GM04504 (cell line): ENCODE measurements at places on chromosomes 11 and 22.

GRCh38 chr22:19124377-19124776, 2.2 kb upstream of the DGCR2 start:
- no peak for DNase-seq

DNA sequence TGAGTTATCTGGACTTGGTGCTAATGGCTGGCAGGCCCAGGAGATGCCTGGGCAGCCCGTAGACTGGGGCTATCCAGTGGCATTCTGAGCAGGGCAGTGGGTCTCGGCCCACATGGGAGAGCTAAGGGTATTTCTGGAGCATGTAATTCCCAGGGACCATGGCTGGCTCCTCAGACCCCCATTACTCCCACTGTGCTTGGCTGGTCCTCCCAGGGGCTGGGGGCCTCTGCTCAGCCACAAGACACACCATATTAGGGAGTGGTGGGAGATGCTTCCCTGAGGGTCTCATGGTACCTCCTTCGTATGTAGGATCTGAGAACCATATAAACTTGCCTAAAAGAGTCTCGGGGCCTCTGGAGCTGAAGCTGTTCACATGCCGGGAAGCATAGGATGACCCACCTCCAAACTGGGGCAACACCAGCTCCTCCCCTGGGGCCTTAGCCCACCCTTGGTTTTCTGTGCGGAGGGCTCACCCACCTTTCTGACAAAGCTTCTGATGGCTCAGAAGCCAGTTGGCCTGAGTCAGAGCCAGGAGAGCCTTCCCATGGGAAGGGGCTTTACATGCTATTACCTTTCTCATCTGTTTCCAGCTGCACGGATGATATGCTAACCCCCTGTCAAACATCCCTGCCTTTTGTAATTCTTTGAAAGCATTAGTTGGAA, 9.5 kb upstream of the FTH1 start:
- DNase-seq, result no peak

- no peak for DNase-seq
These were observed 19.8 kb downstream of the LRP4 start for GRCh38 chr11:46898396-46899095.

GRCh38 chr11:102407901-102408300, 44.7 kb downstream of the TMEM123 start:
- DNase-seq, result no peak

DNA sequence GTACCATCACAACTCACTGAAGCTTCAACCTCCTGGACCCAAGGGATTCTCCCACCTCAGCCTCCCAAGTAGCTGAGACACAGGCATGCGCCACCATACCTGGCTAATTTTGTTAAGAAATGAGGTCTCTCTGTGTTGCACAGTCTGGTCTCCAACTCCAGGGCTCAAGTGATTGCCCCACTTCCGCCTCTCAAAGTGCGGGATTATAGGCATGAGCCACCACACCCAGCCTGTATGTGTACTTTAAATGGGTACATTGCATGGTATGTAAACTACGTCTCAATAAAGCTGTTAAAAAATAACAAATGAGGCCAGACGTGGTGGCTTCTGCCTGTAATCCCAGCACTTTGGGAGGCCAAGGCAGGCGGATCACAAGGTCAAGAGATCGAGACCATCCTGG, 36.2 kb upstream of the DDX6 start:
- no peak for DNase-seq

DNA sequence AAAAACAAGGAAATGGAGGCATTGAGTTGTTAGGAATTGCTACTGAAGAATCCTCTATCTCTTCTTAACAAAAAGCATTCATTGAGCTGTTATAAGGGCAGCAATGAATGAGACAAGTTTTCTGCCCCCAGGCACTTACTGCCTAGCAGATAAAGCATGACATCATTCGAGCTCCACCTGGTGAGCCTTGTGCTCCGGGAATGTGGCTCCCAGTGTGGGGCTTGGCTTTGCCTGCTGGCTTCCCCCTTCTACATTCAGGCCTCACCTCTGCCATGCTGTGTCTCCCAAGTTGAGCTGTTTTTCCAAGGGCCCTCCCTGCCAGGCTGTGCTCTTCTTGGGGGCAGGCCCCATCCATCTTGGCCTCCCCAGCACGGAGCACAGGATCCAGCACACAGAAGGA, 56.9 kb upstream of the EIF3D start:
- DNase-seq, result no peak

GRCh38 chr11:17528906-17529843, 15.0 kb downstream of the USH1C start:
- DNase-seq, result no peak

DNA sequence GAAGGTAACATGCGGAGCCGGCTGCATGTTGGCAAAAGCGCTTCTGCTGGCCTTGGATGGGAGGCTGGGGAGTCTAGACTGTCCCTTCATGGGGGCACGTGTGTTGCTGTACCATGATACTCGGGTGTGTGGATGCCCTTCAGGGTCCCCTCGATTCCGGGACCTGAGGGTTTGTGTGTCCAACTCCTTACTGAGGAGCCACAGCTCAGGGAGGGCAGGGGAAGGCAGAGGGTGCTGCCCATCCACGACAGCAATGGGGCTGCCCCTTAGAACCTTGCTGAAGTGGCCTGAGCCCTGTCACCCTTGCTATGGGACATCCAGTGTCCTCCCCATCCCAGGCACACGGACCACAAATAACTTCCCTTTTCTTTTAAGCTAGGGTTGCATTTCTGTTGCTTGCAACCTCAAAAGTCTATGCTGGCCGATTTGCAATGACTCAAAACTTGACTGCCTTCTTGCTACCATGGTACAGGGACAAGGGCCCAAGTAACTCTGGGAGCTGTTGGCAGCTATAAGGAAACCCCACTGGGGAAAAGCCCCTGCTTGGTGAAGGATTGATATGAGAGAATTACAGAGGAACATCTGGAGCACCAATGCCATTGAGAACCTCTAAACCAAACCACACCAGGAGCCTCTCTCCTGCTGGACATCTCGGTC, 43.8 kb downstream of the RTL6 start:
- no peak for DNase-seq

DNA sequence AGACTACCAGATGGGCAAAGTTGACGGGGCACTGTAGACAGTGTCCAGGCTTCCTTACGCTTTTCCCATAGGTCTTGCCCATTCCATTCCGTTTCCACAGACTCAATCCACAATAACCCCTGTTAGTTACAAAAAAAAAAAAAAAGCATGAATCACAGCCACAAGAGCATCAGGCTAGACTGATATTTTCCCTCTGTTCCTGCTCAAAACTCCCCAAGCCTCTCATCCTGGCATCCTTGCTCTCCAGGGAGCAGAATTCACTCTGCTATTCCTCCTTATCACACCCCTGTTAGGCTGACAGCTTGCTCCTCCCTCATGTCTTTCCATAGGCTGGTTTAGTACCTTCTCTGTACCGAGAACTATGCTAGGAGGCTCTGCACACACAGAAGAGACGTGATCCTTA, 42.2 kb downstream of the TMEM123 start:
- DNase-seq, result no peak
